ENCODE measurements at places on chromosomes 4 and X. TPM values are rescaled to one million over a fixed set of nuclear protein-coding genes. Genes with fewer than 3 reads are reported as not detected.
A peak's percentile ranks its signal among the peaks of the same experiment; 100 is the strongest.

DNA sequence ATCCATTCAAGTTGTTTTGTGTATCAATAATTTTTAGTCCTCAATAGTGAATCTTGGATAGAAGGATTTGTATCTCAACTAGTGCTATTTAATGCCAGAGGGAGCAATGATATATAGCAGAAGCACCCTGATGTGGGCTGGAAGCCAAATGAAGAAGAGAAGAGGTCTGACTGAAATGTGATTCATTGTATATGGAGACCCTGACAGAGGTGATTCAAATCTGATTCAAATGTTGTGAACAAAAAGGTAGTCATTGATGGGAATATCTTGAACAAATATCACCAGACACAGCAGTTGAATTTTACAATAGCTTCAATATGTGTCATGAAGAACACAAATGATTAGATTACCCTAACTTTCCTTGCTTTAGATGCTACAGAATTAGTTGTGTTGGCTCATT is 27.5 kb upstream of the SULT1B1 start:
- no peak overlapping the region for H3K27ac ChIP-seq
- no peak overlapping the region for H3K4me3 ChIP-seq
- no peak for DNase-seq
- no peaks in the 10 kb centered on the region for H3K36me3 ChIP-seq

GRCh38 chr4:86972997-86973396 is 38.2 kb downstream of the AFF1 start:
- no peaks in the 10 kb centered on the region for H3K27me3 ChIP-seq
- peaks cover 79% of the 10 kb centered on the region for H3K4me1 ChIP-seq
- peaks cover 6% of the 10 kb centered on the region for H3K36me3 ChIP-seq
- H3K4me3 ChIP-seq, result peak overlapping the region; percentile 34

GRCh38 chrX:333611-334311 is 15.2 kb upstream of the GTPBP6 start:
- no peaks in the 10 kb centered on the region for H3K4me1 ChIP-seq
- no peak overlapping the region for H3K27ac ChIP-seq
- H3K4me3 ChIP-seq, result no peak overlapping the region
- H3K27me3 ChIP-seq, result no peaks in the 10 kb centered on the region

DNA sequence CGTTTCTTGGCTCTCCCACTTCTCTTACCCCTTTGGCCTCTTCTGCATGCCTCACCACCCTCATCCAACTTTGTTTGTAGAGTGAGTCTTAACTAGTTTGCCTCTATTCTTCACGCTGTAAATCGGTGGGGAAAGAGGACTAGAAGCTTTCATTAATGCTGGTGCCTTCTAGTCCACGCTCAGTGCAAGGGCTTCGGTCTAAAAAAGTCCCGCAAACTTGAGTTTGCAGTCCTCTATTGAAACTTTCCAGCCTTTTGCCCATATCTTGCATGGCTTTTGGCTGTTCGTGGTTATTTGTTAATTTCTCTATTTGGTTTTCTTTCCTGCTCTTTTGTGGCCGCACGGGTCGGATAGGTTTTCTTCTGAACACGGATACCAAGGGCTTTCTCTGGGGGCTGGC is 868 bp downstream of the DACH2 start:
- no peaks in the 10 kb centered on the region for H3K36me3 ChIP-seq
- no peaks in the 10 kb centered on the region for H3K27me3 ChIP-seq
- no peak overlapping the region for H3K27ac ChIP-seq
- peaks cover 6% of the 10 kb centered on the region for H3K4me1 ChIP-seq
- DNase-seq, result no peak
- H3K4me3 ChIP-seq, result no peak overlapping the region

DNA sequence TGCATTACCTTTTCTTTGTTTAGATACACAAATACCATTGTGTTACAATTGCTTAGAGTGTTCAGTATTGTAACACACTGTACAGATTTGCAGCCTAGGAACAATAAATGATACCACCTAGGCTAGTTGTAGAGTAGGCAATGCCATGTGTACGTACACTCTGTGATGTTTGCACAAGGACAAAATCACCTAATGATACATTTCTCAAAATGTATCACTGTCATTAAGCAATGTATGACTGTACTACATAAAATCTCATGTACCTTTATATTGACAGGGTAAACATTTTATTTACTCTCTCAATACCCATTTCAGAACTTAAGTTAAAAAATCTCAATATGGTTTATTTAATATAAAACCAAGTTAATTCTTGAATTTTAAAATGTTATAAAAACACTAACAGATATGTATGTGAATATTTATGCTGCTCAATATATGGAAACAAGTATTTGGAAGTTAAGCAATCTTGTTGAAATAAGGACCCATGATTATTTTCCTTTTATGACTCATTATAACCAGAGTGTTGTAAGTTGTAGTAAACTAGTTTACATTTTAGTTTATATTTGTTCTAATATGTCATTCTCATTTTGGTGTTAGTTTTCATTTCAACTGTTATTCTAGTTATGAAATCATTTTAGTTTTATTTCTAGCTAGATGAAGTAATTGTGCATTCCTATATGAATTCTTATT is 409.2 kb downstream of the TLL1 start:
- H3K4me3 ChIP-seq, result no peak overlapping the region
- no peaks in the 10 kb centered on the region for H3K4me1 ChIP-seq
- DNase-seq, result no peak
- no peak overlapping the region for H3K27ac ChIP-seq
- no peaks in the 10 kb centered on the region for H3K27me3 ChIP-seq

The ATP10D gene
- 9.8 TPM for total RNA-seq

The LNX1 gene
- 0.62 TPM for total RNA-seq

The NAA10 gene
- 51.7 TPM for total RNA-seq
